ENCODE measurements at places on chromosomes 2 and 18. TPM values are rescaled to one million over a fixed set of nuclear protein-coding genes. Genes with fewer than 3 reads are reported as not detected.

Gene GCG
- polyA plus RNA-seq, result not detected

Gene C18orf32
- 21.4 TPM for polyA plus RNA-seq

Gene CCDC150
- polyA plus RNA-seq, result 4.3 TPM

Gene ATP6V1B1
- polyA plus RNA-seq, result 1.4 TPM

Gene CFAP221
- polyA plus RNA-seq, result not detected

Gene OR6B3
- polyA plus RNA-seq, result not detected

Gene DSC1
- not detected for polyA plus RNA-seq

Gene CYRIA
- 1.1 TPM for polyA plus RNA-seq

Gene REG3A
- polyA plus RNA-seq, result not detected

Gene PLEKHB2
- polyA plus RNA-seq, result 62.9 TPM

Gene RAD51AP2
- polyA plus RNA-seq, result not detected

Gene ASAP2
- polyA plus RNA-seq, result 25.0 TPM

Gene SCTR
- not detected for polyA plus RNA-seq

Gene GDF7
- polyA plus RNA-seq, result 0.02 TPM

Gene PROM2
- 0.65 TPM for polyA plus RNA-seq

Gene MAPK4
- not detected for polyA plus RNA-seq

Gene FTCDNL1
- not detected for polyA plus RNA-seq

Gene HOXD4
- not detected for polyA plus RNA-seq

Gene TMEM169
- 0.15 TPM for polyA plus RNA-seq

Gene SLC9A2
- polyA plus RNA-seq, result not detected

Gene VWA3B
- not detected for polyA plus RNA-seq

Gene BOK
- polyA plus RNA-seq, result 37.4 TPM

Gene FASTKD2
- polyA plus RNA-seq, result 17.6 TPM

Gene UGT1A8
- polyA plus RNA-seq, result not detected

Gene TFPI
- 33.9 TPM for polyA plus RNA-seq

Gene SAG
- not detected for polyA plus RNA-seq

Gene EEF1B2
- polyA plus RNA-seq, result 751 TPM
